ENCODE measurements at places on chromosomes 4 and X.
A peak's percentile ranks its signal among the peaks of the same experiment; 100 is the strongest.

DNA sequence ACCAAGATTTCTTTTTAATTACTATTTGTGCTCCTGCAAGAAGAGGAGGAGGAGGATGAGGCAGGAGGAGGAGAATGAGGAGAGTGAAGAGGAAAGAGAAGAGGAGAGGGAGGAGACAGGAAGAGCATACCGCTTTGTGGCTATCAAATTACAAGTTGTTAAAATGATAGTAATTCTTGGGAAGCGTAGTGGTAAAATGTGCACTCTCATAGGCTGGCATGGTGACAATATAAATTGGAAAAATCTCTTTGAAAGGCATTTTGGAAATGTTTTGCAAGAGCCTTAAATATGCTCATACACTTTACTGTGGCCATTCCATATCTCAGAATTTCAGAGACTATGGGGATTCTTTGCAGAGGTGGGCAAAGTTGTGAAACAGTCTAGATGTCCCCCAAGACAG lies 53.2 kb downstream of the MXRA5 start:
- DNase-seq: no peak

DNA sequence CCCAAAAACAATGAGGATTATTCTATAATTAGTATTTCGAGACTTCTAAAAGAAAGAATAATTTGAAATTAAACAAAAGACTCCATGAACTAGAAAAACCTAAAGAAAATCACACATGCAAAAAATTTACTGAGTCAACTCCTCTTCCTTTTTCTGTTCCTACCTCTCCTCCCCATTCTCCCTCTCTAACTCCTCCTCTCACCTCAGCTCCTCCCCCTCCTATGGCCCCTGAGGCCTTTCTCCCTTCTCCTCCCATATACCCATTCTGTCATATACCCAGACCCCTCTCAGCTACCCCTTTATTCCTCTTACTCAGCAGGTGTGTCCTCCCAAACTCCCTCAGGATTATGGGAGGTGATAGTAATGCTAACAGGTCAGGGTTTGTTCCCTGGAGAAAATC lies 57.4 kb downstream of the SERTM2 start:
- DNase-seq: no peak

DNA sequence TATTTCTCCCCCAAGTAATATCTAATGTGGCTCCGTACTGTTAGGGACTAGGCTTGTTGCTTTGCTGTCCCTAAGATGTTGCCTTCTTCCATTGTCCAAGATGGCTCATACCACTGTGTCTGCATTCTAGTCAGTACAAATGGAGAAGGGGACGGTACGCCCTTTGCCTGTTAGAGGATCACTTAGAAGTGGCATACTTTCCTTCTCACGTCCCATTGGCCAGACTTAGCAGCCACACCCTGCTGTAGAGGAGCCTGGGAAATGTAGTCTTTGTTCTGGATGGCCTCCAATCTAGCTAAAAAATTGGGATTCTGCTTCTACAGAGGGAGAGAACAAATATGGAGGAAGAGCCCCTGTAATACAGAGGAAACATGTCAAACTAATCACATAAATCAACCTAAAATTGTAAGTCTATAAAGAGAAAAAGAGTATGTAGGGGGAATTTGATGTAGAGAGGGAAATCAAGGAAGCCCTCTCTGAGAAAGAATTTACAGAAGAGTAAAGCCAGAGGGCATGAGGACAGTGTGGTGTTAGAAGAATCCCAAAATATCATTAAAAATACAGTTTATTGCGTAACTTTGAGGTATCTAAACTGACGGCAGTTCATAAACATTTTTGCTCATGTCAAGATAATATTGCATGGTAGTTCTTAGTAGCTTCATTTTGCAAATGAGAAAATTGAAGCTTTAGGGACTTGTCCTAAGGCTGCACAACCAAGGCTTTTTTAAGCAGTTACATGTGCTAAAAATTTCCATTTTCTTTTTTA lies 15.1 kb downstream of the PRIMPOL start:
- peak; percentile 39 for DNase-seq

DNA sequence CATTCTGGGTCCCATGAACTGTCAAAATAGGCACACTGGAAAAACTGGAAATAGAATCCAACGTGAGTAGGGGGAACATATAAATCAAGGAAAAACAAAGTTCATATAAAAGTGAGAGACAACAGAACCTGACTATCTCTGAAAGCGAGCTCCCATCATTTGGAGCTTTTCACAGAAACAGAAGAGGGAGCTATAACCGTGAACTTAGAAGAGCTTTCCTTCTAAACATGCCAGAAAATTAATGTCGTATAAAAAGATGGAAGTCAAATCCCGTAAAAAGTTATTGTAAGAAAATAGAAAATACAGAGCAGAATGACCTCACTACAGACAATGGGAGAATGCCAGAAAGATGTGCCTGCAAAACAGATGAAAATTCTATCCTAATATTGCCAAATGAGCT lies 23.9 kb upstream of the HSD17B10 start:
- DNase-seq: no peak

DNA sequence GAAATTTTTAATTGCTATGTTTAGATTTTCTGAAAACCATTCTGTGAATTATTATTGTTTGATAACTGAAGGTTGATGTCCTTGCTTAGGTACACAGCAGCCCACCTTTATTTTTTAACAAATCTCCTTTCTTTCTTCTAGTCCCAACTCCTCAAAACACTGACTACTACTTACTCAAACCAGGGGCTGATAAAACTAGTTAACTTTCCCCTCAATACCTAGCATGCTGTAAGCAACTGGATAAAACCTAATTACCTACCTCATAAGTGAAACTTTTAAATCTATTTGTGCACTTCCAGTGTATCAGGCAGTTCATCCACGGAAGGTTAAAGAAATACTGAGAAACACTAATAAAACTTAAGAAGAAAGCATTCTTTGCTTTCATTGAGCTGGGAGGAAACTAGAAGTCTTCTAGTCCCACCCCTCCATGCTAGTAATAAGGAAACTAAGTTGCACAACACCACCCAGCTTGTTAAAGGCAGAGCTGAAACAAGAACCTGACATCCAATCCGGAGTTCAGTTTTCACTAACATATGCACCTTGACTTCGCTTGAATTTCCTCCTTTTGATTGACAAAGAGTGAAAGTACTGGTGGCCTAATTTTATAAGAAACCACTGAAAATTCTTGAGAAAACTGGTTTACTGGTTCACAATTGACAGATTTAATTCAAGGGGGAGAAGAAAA lies 180.2 kb upstream of the TET2 start:
- DNase-seq: peak; percentile 94
